ENCODE measurements at places on chromosomes 5 and 9. TPM values are rescaled to one million over a fixed set of nuclear protein-coding genes. Genes with fewer than 3 reads are reported as not detected.

- no peak for DNase-seq
These were observed 28.1 kb downstream of the ANKRD33B start for GRCh38 chr5:10591966-10592365.

DNA sequence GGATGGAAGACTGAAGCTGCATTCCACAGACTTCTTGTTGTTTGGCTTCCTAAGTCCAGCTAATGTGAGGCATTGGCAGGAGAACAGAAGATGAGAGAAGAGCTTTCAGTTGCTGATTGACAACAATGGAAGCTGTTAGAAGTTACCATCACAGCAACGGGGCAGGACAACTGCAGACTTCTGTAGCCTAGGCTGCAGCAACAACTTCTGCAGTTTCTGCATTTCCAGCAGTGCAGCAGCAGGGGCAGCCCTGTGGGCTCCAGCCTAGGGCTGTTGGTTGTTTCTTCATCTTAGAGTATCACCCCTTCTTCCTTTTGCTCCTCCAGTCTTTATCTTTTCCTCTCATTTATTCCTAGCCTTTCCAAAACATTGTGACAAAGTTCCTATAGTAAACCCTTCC lies 528.8 kb upstream of the PTGER4 start:
- DNase-seq, result no peak

The CCDC152 gene
- 16.3 TPM for total RNA-seq

The OR13D1 gene
- not detected for total RNA-seq

DNA sequence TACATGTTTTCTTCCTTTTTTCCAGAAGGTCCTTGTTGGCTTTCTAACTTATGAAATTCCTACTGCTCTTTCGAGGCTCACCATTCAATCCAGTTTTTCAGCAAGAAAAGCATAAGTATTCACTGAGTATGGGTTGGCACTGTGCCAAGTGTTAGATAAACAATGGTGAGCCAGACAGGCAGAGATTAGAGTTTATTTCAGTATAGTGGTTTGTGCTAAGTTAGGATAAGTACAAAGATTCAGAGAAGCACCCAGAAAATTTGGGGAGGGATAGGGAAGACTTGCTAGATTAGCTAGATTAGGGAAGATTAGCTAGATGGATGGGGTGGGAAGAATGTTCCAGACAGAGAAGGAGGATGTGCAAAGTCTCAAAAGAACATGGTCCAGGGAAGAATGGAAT lies 122.9 kb downstream of the OXCT1 start:
- DNase-seq, result peak; percentile 13

DNA sequence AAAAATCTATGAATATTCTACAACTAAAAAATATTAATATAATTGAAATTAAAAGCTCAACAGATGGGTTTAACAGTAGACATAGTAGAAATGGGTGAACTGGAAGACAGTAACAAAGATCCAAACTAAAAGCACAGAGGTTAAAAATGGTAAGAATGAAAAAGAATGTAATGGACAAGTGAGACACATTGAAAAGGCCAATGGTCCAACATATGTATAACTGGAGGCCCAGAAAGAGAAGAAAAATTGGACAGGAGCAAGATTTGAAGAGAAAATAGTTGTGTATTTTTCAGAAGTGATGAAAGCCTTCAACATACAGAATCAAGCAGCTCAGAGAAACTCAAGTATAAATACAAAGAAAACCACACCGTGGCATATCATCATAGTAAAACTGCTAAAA lies 58.6 kb downstream of the PCDHGC5 start:
- no peak for DNase-seq

DNA sequence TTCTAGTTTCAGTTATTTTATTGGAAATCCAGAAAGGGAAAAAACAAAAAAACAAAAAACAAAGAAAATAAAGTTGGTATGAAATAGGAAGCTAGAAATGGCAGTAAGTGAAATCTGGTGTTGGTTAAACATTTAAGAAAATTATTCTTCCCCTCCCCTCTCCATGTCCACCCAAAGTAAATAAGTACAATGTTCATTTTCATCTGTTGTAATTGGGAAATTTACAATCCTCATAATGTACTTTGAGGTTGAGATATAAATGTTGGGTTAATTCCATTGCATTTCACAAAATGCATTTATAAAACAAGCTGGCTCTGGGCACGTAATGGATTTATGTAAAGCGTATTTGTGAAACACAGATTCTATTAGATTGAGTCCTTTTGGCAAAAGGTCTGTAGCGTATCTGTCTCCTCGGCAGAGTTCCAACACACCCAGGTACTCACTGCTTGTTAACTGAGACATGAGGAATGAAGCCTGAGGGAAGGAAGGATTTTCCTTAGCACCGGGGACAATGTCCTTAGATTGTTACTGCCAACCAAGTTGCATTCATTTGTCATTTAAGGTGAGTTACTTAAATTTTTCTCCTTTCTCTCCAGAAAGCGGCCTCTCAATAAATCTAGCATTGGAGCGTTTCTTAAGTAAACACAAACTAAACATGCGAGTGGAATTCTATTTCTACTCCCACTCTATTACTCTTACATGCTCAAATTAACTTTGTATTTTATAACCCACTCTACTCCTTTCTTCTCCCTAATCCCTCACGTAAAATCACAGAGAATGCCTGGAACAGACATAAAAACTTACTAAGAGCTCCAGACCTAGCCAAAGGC lies 912.3 kb upstream of the WWC1 start:
- no peak for DNase-seq

Data from Calu3 (cell line).